ENCODE measurements at places on chromosomes 3 and 15. TPM values are rescaled to one million over a fixed set of nuclear protein-coding genes. Genes with fewer than 3 reads are reported as not detected.

DNA sequence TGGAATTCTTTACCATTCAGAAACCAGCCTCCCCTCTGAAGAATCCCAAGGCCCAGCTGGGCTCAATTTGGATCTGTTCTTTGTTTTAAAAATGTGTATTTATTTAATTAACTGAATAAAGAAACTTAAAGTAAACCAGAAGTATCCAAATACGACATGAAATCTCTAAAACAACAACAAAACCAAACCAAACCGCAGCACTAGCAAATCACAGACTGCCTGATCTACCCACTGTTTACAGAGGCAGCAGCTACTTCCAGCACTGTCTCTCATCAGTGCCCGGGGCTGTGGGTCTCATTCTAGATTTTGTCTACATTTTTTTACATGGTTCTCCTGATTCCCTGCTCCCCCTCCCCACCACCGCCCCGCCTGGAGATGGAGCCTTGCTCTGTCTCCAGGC lies 2.3 kb downstream of the FLNB start:
- no peak for DNase-seq
- no peak overlapping the region for H3K4me3 ChIP-seq
- H3K27ac ChIP-seq = no peak overlapping the region
- no peaks in the 10 kb centered on the region for H3K36me3 ChIP-seq
- no peaks in the 10 kb centered on the region for H3K27me3 ChIP-seq

DNA sequence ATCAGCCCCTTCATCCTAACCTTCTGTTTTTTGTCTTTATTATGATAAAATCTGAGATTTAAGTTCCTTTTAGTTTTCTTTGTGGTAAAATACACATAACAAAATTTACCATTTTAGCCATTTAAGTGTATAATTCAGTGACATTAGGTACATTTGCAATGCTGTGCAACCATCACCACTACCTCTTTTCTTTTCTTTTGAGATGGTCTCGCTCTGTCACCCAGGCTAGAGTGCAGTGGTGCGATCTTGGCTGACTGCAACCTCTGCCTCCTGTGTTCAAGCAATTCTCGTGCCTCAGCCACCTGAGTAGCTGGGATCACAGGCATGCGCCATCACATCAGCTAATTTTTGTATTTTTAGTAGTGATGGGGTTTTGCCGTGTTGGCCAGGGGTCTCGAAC lies 6.2 kb upstream of the RAB11A start:
- DNase-seq = no peak
- no peak overlapping the region for H3K27ac ChIP-seq
- no peak overlapping the region for H3K4me3 ChIP-seq
- H3K27me3 ChIP-seq = peaks cover 12% of the 10 kb centered on the region
- H3K4me1 ChIP-seq = peaks cover 9% of the 10 kb centered on the region

DNA sequence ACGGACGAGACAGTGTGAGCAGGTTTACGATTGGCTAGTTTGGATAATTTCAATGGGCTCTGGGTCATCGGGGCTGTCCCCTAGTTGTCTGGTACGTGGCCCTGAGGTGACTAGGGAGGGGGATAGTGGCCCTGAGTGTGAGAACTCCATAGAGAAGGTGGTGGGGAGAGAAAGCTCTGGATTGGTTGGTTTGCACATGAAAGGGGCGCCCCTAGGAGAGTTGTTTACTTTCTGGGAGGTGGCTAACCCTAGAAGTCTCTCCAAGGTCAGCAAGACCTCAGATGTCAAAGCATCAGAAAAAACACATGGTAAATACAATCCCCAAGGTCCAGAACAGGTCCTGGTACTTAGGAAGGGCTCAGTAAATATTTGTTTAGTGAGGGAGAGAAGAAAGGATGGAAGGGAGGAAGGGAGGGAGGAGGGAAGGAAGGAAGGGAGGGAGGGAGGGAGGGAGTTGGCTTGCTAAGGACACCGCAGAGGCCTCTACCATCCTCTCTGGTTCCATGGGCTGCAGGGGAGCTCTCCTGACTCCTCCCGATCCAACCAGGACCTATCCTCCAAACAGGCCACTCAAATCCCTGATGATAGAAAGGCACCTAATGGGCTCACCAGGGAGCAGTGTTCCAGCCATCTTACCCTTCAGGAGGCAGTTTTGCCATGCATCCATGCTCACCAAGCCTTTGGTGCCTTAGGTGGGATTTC lies 3.0 kb upstream of the TRH start:
- H3K27me3 ChIP-seq = peaks cover 54% of the 10 kb centered on the region
- peaks cover 2% of the 10 kb centered on the region for H3K36me3 ChIP-seq
- no peak overlapping the region for H3K4me3 ChIP-seq
- H3K27ac ChIP-seq = no peak overlapping the region
- no peak for DNase-seq

DNA sequence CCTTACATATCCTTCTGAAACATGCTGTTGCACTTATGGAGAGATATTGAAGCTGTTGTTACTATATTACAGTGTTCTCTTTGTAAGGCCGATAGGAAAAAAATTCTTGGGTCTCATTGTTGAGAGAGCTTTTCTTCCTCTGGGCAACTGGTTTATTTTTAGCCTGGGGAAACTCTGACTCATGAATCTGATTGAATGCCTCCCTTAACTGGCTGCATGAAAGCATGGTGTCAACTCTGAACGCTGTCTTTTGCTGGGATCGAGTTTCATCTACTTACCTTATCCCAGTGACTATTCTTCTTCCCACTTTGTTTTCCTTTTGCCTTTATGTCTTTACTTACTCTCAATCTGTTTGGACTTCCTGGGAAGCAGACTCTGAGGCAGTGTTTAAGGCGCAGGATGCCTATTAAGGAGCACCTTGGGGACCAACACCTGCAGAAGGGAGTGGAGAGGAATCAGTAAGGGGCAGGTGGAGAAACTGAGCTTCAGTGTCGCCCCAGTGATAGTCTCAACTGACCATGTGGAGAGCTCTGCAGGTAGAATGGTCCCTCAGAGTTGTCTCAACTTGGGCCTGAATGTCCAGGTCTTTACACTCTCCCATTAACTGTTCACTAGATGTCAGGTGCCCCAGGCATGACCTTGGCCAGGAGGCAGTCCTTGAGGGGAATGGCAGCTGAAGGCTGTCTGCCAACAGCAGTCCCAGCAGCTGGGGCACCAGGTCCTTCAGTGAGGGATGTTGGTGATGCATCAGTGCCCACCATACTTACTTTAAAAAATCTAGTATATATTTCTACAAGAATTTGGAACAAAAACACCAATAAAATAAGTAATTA lies 88.9 kb upstream of the CCNL1 start:
- no peaks in the 10 kb centered on the region for H3K27me3 ChIP-seq
- no peak overlapping the region for H3K27ac ChIP-seq
- no peak for DNase-seq

GRCh38 chr3:102933377-102933776 lies 498.6 kb downstream of the ZPLD1 start:
- no peak overlapping the region for H3K4me3 ChIP-seq
- no peaks in the 10 kb centered on the region for H3K36me3 ChIP-seq
- DNase-seq = no peak
- no peaks in the 10 kb centered on the region for H3K4me1 ChIP-seq
- no peak overlapping the region for H3K27ac ChIP-seq

DNA sequence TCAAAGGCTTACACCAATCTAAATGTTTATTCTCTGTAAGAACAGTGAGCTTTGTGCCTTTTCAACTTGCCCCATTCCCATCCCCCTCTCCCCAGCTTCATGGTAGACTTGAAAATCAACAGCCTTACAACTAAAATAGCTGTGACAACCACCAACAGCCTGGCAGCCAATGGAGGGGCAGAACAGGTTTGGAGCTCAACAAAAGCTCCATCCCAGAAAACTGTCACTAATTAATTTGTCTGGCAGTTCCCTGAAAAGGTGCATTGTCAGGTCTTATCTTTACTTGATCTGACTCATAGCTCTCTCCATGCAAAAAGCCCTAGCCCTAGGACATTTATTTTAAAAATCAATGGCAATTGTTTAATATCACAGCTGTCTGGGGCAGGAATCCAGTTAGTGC lies 22.6 kb downstream of the MTHFS start:
- no peak for DNase-seq
- peaks cover 19% of the 10 kb centered on the region for H3K4me1 ChIP-seq
- no peak overlapping the region for H3K27ac ChIP-seq
- no peaks in the 10 kb centered on the region for H3K27me3 ChIP-seq

DNA sequence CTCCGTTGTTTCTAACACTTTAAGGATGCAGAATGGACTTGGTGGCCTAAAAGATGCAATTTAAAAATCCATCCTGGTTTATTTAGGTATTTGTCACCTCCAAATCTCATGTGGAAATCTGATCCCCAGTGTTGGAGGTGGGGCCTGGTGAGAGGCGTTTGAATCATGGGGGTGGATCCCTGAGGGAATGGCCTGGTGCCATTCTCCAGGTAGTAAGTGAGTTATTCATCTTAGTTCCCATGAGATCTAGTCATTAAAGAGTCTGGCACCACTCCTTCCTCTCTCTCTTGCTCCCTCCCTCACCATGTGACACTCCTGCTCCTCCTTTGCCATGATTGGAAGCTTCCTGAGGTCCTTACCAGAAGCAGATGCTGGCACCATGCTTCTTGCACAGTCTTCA lies 339.1 kb downstream of the NTRK3 start:
- no peaks in the 10 kb centered on the region for H3K27me3 ChIP-seq
- DNase-seq = no peak
- H3K36me3 ChIP-seq = no peaks in the 10 kb centered on the region

DNA sequence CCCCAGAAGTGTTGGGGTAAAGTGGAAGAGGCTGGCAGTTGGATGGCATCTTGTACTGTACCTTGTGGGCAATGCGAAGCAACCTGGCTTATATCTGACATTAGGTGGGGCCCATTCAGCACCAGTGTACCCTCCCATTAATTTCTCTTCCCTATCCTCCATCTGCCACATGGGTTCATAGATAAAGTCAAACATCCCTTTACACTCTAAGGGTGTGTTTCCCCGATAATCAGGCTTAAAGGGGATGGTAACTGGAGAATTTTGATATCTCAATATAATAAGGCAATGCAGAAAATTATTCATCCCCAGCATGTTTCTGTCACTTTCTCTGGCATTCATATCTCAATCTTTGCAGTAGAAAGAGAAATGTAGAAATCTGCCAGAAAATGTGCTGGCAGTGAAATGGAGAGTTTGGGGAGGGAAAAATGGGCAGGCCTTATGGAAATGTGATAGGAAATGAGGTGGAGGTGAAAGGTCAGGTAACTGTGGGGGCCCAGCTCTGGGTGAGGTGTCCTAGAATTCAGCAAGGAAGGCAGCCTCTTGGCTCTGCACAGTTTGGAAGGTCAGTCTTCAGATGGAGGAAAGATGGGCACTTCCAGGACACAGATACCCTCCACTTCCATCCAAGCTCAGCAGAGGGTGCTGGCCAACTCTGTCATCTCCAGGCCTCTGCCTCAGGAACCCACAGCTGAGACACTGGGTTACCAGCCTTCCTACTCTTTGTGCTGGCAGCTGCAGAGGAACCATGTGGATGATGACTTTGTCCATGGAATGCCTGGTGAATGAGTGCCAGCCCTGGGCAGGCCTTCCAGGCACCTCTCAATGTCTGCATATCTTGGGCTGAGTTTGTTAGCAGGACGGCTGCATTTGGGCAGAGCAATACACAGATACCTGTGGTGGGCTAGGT lies 325.9 kb upstream of the CTDSPL start:
- no peak overlapping the region for H3K27ac ChIP-seq
- DNase-seq = no peak
- peaks cover 19% of the 10 kb centered on the region for H3K27me3 ChIP-seq
- peaks cover 10% of the 10 kb centered on the region for H3K4me1 ChIP-seq
- no peaks in the 10 kb centered on the region for H3K36me3 ChIP-seq

DNA sequence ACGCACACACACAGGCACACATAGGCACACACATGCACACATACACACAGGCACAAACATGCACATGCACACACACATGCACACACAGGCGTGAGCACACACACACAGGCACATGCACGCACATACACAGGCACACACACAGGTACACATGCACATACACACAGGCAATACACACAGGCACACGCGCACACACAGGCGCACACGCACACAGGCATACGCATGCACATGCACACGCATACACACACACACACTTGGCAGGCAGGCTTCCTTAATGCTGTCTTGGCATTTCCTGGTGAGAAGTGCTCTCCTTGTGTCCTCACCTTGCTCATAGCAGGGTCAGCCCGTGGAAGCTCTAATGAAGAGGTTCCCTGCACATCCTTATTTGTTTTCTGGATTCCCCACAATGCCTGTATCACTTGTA lies 8.4 kb upstream of the SLCO2A1 start:
- H3K27me3 ChIP-seq = peaks cover 13% of the 10 kb centered on the region
- H3K27ac ChIP-seq = no peak overlapping the region
- H3K4me1 ChIP-seq = no peaks in the 10 kb centered on the region

DNA sequence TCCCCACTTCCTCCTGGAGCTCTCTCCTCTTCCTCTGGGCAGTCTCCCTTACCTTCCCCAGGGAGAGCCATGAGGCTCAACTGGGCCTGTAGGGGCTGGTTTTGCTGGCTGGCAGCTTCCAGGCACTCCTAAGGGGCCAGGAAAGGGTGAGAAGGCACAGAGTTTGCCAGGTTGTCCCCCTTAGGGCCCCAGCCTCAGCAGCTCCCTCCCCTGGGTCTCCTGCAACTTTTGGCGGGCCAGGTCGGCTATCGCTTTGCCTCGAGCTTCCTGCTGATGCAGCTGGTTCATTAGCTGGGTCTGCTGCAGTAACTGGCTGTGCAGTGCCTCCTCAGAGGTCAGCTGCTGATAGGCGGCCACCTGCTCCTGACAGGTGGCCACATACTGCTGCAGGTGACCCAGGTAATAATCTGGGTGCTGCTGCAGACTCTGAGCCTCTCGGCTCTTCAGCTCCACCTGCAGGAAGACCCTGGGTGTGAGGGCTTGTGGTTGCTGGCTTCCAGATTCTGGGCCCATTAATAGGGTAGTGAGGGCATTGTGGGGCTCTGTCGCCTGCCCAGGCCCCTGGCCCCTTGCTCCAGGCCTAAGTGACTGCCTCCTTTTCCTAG lies 29.7 kb upstream of the OR4F6 start:
- DNase-seq = no peak
- H3K27ac ChIP-seq = no peak overlapping the region
- H3K27me3 ChIP-seq = no peaks in the 10 kb centered on the region

DNA sequence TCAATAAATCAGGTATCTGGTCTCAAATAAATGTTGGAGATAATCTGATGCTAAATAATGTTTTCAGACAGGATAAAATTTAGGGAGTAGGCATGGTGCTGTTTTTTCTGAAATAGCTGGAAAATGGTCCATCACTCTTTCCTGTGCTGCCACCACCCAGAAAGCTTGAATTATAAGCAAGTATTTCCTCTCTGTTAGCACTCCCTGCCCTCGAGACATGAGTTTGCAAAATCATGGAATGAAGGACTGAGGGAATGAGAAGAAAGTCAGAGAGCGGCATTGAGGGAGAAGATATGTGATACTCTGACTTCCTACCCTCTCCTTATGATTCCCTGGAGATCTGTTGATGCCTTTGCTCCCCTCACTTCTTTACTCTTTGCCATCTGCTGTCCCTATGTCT lies 1095.7 kb downstream of the IGSF11 start:
- no peak for DNase-seq
- no peak overlapping the region for H3K27ac ChIP-seq
- H3K4me3 ChIP-seq = no peak overlapping the region
- H3K27me3 ChIP-seq = no peaks in the 10 kb centered on the region

- no peak for DNase-seq
- no peak overlapping the region for H3K27ac ChIP-seq
- peaks cover 7% of the 10 kb centered on the region for H3K4me1 ChIP-seq
- peaks cover 11% of the 10 kb centered on the region for H3K27me3 ChIP-seq
- H3K4me3 ChIP-seq = no peak overlapping the region
These were observed 165.6 kb downstream of the GMNC start for GRCh38 chr3:190696777-190697501.

GOLGA6B gene
- not detected for total RNA-seq

SLC9A9 gene
- 10.8 TPM for total RNA-seq

COL7A1 gene
- total RNA-seq = 1.1 TPM

NAALADL2 gene
- total RNA-seq = not detected

CCDC13 gene
- total RNA-seq = 0.41 TPM

TGM4 gene
- not detected for total RNA-seq
